ENCODE measurements at places on chromosomes 1 and 21.
A peak's percentile ranks its signal among the peaks of the same experiment; 100 is the strongest.

DNA sequence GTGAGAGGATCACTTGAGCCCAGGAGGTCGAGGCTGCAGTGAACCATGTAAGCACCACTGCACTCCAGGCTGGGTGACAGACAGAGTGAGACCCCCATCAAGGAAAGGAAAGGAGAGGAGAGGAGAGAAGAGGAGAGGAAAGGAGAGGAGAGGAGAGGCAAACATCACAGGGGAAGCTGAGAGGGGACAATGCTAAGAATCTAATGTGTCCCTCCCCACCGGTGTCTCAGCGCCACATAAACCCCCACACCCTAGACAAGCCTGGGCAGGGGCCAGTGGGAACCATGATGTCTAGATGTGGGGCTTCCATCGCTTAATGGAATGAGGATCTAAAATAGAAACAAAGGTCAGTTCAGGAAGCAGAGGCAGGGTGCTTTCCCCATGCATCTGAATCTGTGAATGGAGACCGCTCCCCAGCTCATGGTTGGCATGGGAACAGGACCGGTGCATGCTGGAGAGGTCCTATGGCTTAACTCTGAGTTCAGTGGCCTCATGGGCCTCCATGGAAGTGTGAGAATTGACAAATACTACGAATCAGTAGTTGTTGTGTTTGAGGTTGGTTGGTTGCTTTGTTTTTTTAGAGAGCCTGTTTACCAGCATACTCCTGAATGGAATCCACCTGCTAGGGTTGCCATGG, 16.3 kb upstream of the LAPTM5 start:
- DNase-seq = no peak

- no peak for DNase-seq
Measured at GRCh38 chr21:43911015-43911934, 46.3 kb downstream of the AGPAT3 start.

DNA sequence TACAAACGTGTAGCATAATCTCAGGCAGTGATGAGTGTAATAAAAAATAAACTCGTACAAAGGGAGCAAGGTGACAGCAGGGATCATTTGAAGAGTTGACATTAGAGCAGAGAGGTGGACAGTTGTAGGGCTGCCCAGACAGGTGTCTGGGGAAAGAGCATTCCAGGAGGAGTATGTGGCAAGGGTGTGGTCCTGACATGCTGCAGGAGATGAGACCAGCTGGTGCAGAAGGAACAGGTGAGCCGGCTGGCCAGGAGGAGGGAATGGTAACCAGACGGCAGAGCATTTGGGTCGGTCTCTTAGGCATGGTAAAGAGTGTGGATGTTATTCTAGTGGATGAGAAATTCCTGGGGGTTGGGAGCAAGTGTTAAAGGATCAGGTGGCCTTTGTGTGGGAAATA, 306.3 kb downstream of the LMX1A start:
- no peak for DNase-seq

- DNase-seq = peak; percentile 7
Measured at GRCh38 chr1:34681480-34682451, 73.1 kb upstream of the GJB5 start.

DNA sequence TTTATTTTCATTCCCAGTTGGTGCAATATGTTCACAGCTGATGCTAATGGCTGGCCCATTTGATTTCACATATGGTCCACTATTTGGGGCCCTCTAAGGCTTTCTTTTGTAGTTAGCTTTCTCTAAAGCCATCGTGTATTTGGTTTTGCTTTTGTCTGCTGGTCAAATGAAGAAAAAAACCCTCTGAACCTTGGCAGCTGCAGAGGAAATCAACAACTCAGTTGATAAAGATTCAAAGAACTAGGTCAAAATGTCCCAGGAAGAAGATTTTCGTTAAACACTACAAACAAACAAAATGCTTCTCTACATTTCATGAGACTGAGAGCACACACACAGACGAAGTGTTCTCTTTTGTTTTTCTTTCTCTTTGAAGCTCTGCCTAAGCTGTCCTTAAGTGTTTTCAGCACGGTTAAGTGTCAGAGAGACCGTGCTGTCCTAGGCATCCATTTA, 655.0 kb downstream of the RWDD3 start:
- DNase-seq = no peak

- DNase-seq = no peak
Measured at GRCh38 chr1:225254676-225255075, 173.2 kb downstream of the LBR start.

- no peak for DNase-seq
Measured at GRCh38 chr1:115783311-115783710, 14.8 kb upstream of the CASQ2 start.

GRCh38 chr1:248808876-248809275, 16.8 kb downstream of the SH3BP5L start:
- DNase-seq = no peak

DNA sequence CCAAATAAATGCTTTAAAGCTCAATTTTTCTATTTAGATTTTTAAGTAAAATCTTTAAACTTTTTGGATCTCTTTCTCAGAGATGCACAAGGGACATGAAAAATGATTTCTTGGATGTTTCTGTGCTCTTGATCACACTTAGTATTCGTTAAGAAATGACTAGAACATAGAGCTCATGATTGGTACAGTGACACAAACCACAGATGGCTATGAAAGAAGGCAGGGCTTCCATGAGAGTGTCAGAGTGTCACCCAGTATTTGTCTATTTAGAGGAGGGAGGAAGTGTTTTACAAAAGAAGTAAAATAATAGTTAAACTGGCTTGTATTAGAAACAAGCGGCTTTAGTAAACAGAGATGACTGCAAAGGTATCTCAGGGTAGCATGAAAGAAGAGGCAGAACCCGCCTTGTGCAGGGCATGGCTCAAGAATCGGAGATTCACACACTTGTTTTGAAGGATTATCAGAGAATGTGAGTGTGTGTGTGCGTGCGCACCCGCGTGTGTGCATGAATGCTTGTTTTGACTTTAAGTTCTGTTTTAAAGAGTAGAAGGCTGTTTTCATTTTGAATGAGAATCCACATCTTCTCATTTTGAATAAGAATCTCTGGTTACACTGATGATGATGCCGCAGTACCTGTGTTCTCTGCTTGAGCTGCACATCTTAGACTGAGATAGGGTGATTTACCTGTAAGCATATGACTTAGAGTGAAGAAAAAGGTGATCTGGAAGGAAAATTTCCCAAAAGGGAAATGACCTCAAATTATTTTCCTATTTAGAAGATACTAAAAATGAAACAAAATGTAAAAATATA, 82.1 kb downstream of the VPS26C start:
- DNase-seq = no peak
